ENCODE measurements at places on chromosomes 1 and 21. TPM values are rescaled to one million over a fixed set of nuclear protein-coding genes. Genes with fewer than 3 reads are reported as not detected.

The NBPF6 gene
- not detected for total RNA-seq

The SLC5A9 gene
- not detected for total RNA-seq

The OR2L8 gene
- total RNA-seq = not detected

The BNIPL gene
- total RNA-seq = 1.6 TPM

The OR2T11 gene
- not detected for total RNA-seq

The SPRR1B gene
- not detected for total RNA-seq

The ADAMTS1 gene
- not detected for total RNA-seq

- no peak for DNase-seq
Observed at GRCh38 chr1:5611851-5612250, 380.4 kb downstream of the NPHP4 start.

- DNase-seq = no peak
Observed at GRCh38 chr1:198295225-198295624, 138.4 kb downstream of the NEK7 start.

- no peak for DNase-seq
Observed at GRCh38 chr21:34530261-34530660, 18.3 kb upstream of the KCNE1 start.

DNA sequence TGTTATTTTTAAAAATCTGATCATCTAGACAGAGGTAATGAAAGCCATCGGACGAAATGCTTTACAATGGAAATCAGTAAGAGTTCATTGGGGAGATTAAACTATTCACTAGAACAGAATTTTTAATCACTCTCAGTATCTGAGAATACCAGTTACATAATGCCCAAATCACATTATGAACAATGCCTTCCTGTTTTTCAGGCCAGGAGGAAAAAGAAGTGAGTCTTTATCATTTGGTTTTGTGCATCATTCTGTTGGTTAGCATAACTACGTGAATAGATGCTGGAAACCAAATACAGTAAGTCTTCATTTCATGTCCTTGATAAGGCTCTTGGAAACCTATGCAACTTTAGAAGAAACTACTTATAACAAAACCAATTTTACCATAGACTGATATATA, 18.0 kb upstream of the ASB17 start:
- no peak for DNase-seq

DNA sequence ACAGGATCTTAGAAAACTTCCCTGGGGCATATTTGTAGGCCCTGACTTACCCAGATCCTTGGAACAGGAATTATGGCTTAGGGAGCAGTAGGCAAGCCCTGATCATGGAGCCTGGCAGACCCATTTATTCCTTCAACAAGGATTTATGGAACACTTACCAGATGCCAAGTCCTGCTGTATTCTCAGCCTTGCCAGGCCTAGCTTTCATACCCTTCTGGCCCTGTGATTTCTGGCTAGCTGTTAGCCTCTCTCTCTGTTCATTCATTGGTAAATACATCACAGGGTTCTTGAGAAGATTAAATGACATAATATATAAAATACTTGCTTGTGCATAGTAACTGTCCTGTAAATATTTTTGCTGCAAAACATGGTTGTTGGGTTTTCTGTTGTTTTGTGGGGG, 32.4 kb upstream of the SRP9 start:
- DNase-seq = no peak

- DNase-seq = no peak
Observed at GRCh38 chr1:39833121-39833520, 44.5 kb upstream of the BMP8B start.

GRCh38 chr1:87086120-87086519, 171.7 kb downstream of the HS2ST1 start:
- DNase-seq = no peak

GRCh38 chr1:195597891-195598290, 1010.3 kb downstream of the KCNT2 start:
- no peak for DNase-seq

DNA sequence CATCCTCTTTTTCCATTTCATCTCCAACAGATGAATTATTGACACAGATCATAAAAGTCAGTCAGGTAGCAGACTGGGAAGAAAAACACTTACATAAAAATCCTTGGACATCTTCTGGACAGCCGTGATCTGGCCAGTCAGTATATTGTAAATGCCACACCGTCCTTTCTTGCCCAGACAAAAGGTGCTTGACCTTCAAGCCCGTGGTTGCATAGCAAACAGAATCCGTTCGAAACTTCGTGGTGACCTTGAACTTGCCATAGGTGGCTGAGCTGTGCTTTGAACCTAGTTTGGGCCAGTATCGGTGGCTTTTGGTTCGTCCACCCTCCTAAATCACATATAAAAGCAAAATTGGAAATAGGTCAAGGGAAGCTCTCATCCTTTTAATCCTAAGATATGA, 88.4 kb downstream of the SMYD2 start:
- no peak for DNase-seq

GRCh38 chr1:41158147-41158875, 83.8 kb downstream of the SCMH1 start:
- DNase-seq = no peak

- no peak for DNase-seq
Observed at GRCh38 chr1:68010090-68010489, 40.3 kb downstream of the DIRAS3 start.

All from activated CD4-positive, alpha-beta T cell treated with anti-CD3 and anti-CD28 coated beads for 36 hours (primary cell).